Colonic mucosa (tissue), 4 donors: ENCODE measurements at places on chromosomes 3 and 15.

- DNase-seq, result no peak
Observed at GRCh38 chr15:52246686-52247431, 48.7 kb downstream of the MYO5C start.

- no peak for DNase-seq
Observed at GRCh38 chr3:89584398-89584797, 477.0 kb downstream of the EPHA3 start.

DNA sequence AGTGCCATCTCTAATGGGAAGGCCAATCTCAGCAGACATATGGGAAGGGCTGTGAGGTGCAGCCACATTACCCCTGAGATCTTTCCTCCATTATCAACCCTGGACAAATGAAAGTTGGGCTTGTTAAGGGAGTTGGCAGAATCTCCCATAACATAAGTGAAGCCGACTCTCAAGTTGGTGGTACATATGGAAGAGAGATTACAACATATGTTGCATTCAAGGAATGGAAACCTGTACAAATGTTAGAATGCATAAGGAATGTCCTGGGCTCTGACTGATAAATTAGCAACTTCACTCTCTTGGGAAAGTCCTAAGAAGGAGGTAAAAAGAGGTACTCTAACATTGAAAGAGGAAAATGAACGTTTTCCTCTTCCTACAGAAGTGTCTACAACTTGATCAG is 288.7 kb downstream of the IL20RB start:
- no peak for DNase-seq

DNA sequence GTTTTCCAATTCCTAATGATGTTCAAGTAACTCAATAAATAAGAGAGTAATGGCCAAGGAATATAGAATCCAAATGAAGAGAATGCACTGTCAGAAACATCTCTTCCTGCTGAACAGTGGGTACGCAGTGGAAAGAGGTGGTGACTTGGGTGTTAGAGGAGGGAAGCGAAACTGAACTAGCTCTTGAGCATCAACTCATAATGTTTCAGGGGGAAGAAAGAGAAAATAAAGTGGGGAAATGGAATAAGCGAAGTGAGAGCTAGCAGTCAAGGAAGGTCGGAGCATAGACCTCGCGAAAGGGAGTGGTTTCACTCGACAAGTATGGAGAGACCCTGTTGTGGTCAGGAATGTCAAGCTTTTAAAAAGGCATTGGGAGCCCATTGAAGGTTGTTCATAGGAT is 309.5 kb downstream of the GAP43 start:
- no peak for DNase-seq

- DNase-seq, result no peak
Observed at GRCh38 chr3:60890226-60890625, 361.0 kb downstream of the FHIT start.
